ENCODE measurements at places on chromosomes 7 and 10. TPM values are rescaled to one million over a fixed set of nuclear protein-coding genes. Genes with fewer than 3 reads are reported as not detected.

KMT2E gene
- 63.9 TPM for total RNA-seq

SPDYE8 gene
- total RNA-seq: not detected

PAPOLB gene
- total RNA-seq: 0.17 TPM

LOXL4 gene
- not detected for total RNA-seq

HOXA10 gene
- not detected for total RNA-seq

MSMB gene
- not detected for total RNA-seq

SRGN gene
- total RNA-seq: not detected

GSTK1 gene
- 43.1 TPM for total RNA-seq

CUBN gene
- total RNA-seq: 1.9 TPM

TAS2R3 gene
- 0.99 TPM for total RNA-seq

SOSTDC1 gene
- not detected for total RNA-seq

TMEM270 gene
- not detected for total RNA-seq

TMEM229A gene
- 22.2 TPM for total RNA-seq

EPHB6 gene
- 0.22 TPM for total RNA-seq

FAM25G gene
- total RNA-seq: not detected

SH2D4B gene
- total RNA-seq: 0.07 TPM

GHRHR gene
- total RNA-seq: not detected
